ENCODE measurements at places on chromosomes 11 and 22.

DNA sequence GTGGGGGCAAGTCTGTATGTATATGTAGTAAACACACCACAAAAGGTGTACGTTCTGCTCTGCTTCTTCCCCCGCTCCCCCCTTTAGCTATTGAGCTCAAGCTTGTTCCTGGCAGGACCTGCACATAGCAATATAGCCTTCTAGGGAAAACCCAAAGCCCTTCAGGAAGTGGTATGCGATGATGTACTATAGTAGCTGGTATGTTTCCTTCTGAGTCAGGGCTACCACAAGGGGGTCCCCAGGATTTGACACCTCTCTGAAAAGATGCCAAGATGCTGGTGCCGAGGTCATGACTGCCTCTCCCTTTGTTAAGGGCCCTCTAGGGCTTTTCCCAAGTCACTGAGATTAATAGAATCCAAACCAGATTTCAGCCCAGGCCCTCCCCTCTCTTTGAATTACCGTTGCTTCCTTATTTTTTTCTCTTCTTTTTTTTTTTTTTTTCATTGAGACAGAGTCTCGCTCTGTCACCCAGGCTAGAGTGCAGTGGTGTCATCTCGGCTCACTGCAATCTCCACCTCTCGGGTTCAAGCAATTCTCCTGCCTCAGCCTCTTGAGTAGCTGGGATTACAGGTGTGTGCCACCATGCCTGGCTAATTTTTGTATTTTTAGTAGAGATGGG is 268.4 kb downstream of the ETS1 start:
- DNase-seq: peak; percentile 61

DNA sequence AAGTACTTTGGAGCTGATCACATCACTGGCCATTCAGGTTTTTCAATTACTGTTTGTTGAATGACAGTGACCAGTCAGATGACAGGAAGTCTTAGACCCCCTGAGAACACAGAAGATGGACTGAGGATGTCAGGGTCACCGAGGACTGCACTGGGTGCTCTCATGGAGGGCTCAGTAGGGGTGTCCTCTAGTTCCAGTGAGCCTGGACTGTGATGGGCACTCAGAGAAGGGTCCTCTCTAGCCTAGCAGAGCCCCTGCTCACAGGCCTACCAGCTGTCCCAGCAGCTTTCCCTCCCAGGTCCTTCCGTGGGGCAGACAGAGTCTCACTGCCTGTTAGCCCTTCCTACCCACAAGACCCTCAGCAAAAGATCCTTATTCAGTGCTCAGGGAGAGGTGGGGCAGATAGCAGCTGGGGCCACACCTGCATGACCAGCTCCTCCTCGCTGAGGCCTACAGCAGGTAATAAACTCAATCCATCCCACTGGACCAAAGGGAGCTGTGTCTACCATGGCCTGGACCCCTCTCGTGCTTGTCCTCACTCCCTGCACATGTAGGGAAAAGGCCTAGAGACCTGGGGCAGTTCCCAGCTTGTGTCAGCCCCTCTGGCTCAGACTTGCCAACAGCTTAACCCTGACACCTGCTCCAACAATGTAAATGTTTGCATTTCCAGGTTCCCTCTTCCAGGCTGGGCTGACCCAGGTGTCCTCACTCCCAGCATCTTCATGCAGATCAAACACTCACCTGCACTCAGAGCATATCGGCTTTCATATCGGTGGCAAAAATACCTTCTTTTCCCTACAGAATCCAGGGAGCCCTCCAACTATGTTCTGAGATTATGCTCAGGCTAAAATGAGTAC is 25.2 kb upstream of the VPREB1 start:
- DNase-seq: no peak

- DNase-seq: no peak
Observed at GRCh38 chr22:49734882-49735281, 92.8 kb downstream of the BRD1 start.

- no peak for DNase-seq
Observed at GRCh38 chr22:48592488-48592887, 1235.2 kb downstream of the BRD1 start.

- DNase-seq: no peak
Observed at GRCh38 chr22:32862936-32863661, 61.6 kb downstream of the TIMP3 start.

DNA sequence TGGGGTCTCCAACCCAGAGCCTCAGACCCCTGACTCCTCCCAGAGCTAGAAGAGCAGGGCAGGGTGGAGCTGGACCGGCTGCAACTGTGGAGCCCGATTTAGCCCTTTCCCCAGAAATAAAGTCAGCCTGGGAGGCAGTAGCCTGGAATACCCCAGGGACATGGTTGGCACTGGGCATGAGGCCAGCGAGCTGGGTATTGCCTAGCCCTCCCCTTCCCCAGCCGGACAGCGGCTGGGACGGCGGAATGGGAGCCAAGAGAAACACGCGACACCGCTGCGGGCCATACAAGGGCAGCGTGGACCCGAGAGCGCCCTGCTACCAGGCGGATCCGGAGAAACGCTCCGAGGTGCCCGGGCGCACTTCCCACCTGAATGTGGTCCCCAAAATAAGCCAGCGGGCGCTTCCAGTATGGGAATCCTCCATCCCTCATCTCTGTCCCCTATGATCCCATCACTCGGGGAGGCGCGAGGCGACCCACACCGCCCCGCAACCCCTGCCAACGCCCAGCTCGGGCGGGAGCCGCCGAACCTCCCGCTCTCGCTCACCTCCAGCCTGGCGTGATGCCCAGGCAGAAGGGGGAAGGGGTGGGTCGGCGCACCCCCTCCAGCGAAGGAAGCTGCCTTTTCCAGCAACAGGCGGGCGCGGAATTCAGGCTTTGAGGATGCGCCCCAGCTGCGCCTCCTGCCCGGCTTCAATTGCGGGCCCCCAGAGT is 758 bp downstream of the MCAM start:
- DNase-seq: no peak

DNA sequence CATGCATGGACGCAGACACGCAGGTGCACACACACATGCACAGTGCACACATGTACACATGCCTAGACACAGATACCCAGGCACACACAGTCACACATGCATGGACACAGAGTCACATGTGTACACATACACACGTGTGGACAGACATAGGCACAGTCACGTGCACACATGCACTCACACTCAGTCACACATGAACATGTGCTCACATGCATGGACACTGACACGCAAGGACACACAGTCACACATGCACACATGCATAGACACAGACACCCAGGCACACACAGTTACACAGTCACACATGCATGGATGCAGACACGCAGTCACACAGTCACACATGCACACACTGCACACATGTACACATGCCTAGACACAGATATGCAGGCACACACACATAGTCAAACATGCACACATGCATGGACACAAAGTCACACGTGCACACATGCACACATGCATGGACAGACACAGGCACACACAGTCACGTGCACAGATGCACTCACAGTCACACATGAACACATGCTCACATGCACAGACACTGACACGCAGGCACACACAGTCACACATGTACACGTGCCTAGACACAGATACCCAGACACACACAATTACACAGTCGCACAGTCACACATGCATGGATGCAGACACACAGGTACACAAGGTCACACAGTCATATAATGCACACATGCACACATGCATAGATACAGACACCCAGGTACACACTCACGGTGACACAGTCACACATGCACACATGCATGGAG is 16.8 kb downstream of the MUC2 start:
- DNase-seq: no peak

DNA sequence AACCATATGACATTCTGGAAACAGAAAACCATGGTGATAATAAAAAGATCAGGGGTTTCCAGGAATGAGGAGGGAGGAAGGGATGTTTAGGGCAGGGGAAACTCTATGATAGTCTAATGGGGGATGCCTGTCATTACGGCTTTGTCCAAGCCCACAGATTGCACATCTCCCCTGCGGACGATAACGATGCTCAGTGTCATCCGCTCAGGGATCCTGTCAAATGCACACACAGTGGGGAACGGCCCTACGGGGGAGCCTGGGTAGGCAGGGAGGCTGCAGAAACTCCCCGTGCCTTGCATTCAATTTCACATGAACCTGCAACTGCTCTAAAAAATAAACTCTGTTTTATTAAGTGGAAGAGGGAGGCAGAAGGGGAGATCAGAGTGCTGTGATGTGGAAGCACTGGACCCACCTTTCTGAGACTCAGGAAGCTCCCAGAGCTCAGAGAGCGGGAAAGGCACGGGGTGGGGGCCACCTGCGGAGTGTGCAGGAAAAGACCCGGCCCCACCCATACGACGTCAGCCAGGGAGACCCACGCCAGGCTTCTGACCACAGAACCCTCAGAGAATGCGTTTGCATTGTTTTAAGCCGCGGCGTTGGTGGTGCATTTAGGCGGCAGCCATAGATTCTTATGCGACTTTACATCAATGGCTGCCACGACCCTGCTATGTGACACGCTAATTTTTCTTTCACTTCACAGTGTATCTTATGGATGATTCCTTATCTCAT is 543.5 kb downstream of the BRD1 start:
- no peak for DNase-seq

DNA sequence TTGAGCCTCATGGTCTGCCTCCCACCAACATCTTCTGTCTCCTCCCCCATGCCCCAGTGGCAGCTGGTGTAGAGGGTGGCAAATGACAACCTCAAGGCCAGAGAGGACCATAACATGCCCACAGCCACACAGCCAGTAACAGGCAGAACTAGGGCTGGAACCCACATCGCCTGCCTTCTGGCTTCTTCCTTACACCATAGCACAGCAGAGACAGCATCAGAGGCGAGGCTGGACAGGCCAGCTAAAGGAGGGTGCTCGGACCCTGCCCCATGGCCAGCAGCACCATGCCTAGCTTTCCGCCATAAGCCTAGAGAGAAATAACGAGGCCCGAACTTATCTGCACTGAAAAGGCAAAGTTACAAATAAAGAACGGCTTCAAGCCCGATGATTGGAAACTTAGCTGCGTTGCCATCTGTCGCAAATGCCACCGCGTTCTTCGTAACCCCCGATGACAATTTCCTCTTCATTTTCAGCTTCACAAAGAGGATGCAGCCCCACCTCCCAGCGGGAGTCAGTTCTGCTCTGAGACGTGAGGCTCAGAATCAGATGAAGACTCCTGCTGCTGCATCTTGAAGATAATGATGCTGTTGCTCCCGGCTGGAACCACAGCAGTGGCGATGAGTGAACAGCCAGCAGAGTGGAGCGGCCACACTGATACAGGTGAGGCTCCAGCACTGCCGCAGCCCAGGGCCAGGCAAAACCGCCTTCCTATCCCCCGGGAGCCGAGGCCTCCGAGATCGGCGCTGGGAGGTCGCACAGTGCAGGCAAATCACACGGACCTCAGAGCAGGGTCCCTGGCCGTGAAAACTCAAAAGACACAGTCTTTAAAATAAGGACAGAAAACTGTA is 73.8 kb upstream of the RTL6 start:
- DNase-seq: no peak

DNA sequence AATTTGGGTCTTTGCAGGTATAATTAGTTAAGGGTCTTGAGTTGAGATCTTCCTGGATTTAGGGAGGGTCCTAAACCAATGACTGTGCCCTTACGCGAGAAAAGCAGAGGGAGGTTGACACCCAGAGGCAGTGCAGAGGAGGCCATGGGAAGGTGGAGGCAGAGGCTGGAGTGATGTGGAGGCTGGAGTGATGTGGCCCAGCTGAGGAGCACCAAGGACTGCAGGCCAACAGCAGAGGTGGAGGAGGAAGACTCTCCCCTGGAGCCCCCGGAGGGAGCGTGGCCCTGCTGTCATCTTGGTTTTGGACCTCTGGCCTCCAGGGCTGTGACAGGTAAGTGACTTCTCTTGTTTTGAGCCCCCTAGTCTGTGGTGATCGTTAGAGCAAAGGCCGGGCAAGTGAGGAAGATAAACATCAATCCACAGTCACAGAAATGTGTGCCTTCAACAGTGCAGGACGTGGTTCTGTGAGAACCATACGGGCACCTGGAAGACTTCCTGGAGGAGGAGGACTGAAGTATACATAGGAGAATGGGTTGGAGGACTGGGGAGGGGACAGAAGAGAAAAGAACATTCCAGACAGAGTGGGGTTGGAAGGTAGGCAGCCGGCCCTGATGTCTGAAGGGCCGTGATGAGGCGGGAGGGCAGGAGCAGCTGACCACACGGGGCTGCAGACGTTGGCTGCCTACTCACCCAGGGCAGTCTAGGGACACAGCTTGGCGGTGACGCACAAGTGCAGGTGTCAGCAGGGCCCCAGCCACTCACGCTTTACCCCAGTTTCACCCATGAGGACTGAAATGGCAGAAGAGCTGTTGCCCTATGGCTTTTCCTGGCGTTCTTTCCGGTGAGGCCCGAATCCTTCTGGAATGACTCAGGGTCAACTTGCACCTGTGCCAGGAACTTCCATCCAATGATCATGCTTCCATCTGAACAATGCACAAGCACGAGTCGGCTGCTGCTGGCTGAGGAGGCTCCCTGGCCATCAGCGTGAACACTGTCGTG is 270.2 kb downstream of the CTTN start:
- no peak for DNase-seq

- DNase-seq: peak; percentile 55
Observed at GRCh38 chr11:63945477-63946163, 6.8 kb downstream of the NAA40 start.

DNA sequence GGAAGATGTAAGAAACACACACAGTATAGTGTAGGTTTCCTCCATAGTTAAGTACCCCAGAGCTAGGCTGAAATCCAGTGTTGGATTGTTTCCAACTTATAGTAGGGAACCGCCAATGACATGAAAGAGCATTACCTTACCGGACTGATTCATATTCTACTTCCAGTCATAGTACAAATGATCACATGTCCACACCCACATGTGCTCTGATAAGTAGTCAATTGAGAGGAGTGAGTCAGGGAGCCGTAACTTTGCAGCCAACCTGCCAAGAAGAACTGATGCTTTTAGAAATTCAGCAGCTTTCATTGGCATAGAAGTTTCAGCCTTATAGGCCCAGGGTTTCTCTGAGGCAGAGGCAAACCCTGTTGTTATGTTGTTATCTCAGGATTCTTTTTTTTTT is 240.6 kb downstream of the ETS1 start:
- DNase-seq: peak; percentile 33

- DNase-seq: no peak
Observed at GRCh38 chr22:30697975-30698374, 3.3 kb downstream of the OSBP2 start.

DNA sequence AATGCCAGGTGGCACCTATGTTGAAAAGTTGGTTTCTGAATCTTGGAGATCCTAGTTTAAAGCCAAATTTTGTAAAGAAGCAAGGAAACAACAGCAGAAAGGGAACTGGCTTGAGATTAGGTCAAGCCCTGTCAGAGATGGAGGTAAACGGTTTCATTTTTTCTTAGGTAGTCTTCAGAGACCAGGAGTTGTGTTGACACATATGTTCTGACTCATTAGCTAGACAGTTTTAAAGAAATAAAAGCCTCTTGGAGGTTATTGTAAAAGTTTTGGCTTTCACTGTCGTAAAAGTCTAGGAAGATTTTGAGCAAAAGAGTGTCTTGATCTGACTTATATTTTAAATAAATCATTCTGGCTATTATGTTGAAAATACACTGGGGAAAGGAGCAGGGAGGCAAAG is 151.5 kb upstream of the CTSC start:
- DNase-seq: no peak

- peak; percentile 21 for DNase-seq
Observed at GRCh38 chr11:77113382-77114088, 10.9 kb downstream of the OMP start.

GRCh38 chr11:32168924-32169323 is 78.0 kb downstream of the RCN1 start:
- DNase-seq: no peak
